ENCODE measurements at places on chromosomes 4 and X. TPM values are rescaled to one million over a fixed set of nuclear protein-coding genes. Genes with fewer than 3 reads are reported as not detected.

DNA sequence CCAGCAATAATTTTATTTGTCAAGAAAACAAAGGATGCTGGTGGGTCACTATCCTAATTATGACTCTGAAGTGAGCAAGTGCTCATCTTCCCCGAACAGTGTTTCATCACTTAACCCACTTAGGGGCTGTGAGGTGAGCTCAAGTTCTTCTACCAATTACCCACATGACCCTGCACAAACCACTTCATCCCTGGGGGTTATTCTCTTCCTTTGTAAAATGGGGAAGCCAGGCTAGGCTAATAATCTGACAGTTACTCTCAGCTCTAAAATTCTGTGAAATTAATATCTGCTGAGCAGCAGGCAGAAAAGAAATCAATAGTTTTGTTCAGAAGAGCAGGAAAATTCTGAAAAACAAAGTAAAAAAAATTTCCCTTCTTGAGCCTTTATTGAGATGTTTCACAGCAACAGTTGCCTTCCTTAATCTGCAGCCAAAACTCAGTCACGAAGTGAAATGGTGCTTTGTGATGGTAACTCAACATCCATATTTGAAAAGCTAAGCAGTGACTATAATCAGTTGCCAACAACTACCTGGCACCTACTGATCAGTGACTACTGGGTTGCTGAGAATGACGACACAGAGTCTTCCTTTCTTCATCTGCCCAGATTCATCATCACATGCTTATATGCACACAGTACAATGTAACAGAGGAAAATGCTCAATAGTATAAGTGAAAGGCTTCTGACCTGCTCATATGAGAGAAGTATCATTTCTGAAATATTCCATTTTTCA lies 24.1 kb downstream of the ATP8A1 start:
- no peak for DNase-seq

- DNase-seq, result peak; percentile 27
These were observed at the start of gene FAT4 for GRCh38 chr4:125314676-125315575. TSS of gene FAT4 (plus strand) at chr4:125314955. CDS start at chr4:125316412, 1,457 bp downstream.

DNA sequence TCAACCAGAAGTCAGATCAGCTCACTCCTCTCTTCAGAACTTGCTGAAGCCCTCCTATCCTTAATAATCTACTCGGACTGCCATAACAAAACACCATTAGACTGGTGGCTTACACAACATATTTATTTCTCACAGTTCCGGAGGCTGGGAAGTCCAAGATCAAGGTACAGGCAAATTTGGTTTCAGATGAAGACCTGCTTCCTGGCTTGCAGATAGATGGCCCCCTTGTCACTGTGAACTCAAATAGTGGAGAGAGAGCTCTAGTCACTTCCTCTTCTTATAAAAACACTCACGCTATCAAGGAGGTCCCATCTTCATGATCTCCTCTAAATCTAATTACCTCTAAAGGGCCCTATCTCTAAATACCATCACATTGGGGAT lies 125.1 kb downstream of the CAMK2D start:
- no peak for DNase-seq

DNA sequence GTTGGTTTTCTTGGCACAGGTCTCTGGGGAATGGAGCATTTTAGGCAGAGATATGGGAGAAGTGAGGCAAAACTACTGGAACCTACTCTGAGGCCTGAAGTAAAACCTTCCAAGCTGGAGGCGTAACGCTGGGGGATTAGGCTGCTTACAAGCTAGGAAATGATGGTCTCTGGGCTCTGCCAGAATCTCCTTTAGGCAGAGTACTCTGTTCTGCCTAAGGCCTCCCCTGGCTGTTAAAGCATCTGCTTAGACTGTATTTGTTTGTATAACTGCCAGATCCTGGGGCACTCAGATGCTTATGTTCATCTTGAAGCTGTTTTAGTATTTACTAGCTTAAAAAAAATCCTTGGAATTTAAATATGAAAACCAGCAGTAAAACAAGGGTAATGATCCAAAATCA lies 822.2 kb downstream of the RPA4 start:
- no peak for DNase-seq

Gene NR3C2
- 16.1 TPM for total RNA-seq

- peak; percentile 27 for DNase-seq
These were observed 162.0 kb upstream of the ATP6AP2 start for GRCh38 chrX:40418813-40419195.

DNA sequence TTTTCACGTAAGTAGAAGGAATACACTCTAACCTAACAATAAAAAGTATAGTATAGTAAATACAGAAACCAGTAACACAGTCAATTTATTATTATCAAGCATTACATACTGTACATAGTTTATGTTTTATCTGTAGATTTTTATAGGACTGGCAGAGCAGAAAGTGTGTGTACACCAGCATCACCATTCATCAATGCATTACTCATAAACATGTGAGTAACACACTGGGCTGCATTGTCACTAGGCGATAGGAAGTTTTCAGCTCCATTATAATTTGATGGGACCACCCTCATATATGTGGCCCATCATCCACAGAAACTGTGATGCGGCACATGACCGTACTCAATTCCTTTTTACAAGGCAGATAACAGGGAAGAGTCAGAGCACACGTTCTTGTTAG lies 137.8 kb upstream of the RBPJ start:
- DNase-seq, result no peak

DNA sequence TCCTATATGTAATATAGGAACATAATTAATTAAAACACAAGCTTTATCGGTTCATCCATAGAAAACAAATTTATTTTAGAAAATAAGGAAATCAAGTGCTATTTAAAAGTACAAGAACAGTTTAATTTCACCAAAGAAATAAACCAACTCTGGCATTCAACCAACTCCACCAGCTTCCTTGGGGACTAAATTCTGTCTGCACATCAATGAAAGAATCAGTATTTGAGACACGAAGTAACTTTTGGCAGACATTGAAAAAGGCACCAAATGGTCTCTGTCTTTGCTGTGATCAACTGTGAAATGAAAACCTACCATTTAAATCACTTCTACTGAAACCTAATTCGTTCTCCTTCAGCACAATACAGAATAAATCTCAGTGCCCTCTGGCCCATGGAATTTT lies 719.7 kb upstream of the GRIA3 start:
- no peak for DNase-seq

GRCh38 chr4:55215087-55215486 lies 89.7 kb upstream of the KDR start:
- no peak for DNase-seq

DNA sequence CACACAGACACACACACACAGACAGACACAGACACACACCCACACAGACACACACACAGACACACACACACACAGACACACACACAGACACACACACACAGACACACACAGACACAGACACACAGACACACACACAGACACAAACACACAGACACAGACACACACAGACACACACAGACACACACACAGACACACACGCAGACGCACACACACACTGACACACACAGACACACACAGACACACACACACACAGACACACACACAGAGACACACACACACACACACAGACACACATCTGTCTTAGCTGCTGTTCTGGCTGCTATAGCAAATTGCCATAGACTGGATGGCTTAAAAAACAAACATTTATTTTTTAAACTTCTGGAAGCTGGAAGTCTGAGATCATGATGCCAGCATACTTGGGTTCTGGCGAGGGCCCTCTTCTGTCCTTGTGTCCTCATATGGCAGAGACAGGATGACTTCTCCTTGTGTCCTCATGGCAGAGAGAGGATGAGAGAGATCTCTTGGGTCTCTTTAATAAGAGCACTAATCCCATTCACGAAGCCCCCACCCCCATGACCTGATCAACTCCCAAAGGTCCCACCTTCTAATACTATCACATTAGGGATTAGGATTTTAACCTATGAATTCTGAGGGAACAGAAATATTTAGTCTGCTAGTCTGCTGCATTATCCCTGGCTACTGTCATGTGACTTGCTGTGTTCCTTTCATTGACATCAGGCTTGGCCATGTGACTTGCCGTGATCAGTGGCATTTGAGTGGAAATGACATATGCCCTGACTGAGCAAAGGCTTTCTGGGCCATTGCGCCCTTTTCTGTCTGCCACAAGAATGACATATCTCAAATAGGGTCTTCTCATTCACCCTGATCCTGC lies 32.7 kb upstream of the RASGEF1B start:
- no peak for DNase-seq
